ENCODE measurements at places on chromosomes 5 and 9.

DNA sequence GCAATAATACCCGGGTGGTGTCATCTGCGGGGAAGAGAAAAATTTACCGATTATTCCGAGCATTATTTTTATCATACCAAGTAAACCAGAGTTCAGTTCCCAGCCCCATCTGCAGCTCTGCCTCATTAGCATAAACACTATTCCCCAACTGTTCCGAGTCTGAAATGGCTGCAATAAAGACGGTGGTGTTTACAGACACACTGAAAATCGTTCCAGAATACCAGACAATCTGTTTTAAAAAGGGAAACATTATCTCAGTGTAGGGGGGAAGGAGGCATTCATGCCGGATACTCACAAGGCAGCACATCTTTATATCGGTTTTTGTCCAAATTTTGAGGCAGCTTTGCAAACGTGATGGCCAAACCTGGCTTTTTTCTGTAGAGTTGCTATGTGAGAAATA is 70.3 kb upstream of the EPB41L4B start:
- no peak for DNase-seq

DNA sequence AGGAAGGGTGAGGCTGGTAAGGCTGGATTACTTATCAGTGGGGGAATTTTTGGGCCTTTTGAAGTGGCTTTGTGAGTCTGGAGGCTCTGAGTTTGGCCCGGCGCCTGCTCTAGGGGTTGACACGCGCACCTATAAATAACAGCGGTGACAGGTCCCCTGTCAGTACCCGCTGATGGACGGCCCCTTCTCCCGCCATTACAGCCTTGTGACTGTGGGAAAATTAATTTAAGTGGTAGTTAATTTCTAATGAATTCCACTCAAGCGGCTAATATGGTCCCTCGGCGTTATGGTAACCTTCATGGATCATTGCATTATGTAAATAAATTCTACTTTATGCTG is 16.5 kb downstream of the MRPL36 start:
- DNase-seq = no peak

GRCh38 chr5:90294604-90295003 is 115.0 kb downstream of the CETN3 start:
- no peak for DNase-seq

- no peak for DNase-seq
Observed at GRCh38 chr5:125725691-125726090, 697.5 kb upstream of the GRAMD2B start.

GRCh38 chr5:176727983-176728675 is 80.8 kb downstream of the TSPAN17 start:
- no peak for DNase-seq

DNA sequence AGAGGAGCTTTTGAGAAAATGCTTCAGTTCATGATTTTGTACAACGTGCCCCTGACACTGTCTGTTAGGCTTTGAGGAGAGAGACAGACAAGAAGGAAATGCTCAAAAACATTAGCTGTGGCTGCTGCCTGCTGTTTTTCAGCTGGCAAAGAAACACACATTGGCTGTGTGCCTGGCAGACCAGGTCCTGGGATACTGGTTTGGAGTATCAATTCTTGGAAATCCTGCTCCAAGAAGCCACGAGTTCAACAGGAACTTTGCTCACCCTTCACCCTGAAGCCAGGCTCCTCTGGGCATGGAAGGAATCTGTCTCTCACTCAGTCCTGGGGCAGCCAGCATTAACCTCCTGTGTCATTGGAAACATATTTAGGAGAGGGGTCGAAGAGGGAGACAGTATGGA is 245.5 kb downstream of the AUH start:
- DNase-seq = no peak

DNA sequence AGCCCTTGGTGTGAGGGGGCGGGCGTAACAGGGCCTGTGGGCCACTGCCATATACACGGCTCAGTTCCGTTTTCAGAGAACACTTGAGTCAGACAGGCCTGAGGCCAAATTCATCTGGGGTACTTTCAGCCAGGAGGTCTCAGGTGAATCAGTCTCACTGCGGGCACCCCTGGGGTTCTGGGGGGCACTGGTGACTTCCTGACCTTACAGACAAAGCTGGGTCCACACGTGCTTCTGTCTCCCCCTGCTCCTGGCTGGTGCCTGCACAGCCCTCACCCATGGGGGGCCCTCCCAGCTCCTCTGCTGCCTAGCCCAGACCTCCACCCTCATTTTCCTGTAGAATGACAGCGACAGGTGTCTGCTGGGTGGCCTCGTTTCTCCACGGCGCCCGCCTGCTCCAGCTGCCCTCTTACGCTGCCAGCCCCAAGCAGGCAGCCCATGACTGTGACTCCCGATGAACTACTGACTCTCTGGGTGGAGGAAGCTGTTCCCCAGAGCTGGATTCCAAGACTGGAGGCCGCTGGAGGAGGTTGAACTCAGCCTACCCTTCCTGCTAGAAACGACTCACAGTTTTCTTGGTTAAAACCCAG is 374.1 kb upstream of the IRX4 start:
- no peak for DNase-seq

DNA sequence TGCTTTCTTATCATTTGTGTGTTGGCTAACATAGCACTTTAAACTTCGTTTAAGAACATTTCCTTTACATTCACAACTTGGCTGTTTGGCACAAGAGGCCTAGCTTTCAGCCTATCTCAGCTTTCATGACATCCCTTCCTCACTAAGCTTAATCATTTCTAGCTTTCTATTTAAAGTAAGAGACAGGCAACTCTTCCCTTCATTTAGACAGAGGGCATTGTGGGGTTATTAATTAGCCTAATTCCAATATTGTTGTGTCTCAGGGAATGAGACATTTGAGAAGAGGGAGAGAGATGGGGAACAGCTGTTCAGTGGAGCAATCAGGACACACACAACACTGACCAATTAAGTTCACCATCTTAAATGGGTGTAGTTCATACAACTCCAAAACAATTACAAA is 51.0 kb upstream of the OR2K2 start:
- no peak for DNase-seq

- no peak for DNase-seq
Observed at GRCh38 chr5:137122075-137122474, 377.1 kb downstream of the SPOCK1 start.

- DNase-seq = no peak
Observed at GRCh38 chr5:158390577-158390976, 531.6 kb upstream of the CLINT1 start.

- DNase-seq = no peak
Observed at GRCh38 chr5:94891972-94892371, 273.5 kb downstream of the SLF1 start.

DNA sequence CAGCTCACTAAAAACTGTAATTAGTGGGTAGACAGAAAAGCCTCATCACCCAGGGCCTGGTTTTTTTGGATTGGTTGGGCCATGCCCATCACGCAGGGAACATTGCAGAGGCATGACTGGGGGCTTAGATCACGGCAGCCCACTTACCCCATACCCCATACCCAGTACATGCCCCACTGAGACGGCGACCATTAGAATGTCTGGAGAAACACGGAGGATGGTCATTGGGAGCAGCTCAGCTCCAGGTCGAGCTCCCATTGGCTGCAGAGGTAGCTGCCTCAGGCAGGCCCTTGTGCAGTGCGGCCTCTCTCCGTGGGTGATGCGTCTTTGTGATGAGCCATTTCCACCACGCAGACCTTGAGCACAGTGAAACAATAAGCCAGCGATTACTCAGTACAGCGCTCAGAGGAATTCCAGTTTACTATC is 204.0 kb downstream of the GADD45G start:
- DNase-seq = no peak

DNA sequence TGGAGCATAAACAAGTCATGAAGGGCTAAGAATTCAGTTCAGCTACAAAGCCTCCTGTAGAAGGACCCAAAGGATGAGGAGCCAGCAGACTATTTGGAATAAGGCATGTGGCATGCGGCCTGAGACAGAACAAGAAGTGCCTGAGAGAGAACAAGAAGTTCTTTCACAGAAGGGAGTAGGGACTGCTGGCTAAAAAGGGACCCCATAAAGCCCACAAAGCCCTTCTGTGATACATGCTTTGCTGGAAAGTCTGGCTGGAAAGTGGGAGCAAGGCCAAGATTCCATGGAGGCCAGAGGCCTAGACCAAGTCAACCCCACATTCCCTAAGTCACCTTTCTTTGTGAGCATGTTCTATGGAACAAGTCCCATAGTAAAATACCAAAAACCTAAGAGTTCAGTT is 35.9 kb upstream of the UBAP2 start:
- no peak for DNase-seq

DNA sequence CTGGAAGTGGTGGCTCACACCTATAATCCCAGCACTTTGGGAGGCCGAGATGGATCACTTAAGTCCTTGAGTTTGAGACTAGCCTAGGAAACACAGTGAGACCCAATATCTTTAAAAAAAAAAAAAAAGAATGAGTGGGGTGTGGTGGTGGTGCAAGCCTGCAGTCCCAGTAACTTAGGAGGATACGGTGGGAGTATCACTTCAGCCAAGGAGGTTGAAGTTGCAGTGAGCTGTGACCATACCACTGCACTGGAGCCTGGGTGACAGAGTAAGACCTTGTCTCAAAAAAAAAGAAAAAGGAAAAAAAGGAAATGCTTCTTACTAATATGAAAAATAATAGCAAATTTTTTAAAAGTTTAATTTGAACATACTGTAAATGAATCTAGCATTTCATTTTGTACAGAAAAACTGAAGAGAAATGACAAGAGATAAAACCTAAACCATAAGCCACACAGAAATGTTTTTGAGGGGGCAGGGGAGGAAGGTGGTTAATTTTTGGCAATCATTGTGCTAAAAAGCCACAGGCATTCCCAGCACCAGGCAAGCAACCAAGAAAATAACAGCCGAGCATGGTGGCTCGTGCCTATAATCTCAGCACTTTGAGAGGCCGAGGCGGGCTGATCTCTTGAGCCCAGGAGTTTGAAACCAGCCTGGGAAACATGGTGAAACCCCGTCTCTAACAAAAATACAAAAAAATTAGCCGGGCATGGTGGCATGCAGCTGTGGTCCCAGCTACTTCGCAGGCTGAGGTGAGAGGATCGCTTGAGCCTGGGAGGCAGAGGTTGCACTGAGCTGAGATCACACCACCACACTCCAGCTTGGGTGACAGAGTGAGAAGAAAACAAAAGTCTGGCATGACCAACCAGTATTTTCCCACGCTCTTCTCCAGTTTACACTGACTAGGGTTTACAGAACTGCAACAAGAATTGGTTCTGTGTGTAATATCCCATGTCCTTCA is 114.5 kb upstream of the NR5A1 start:
- DNase-seq = peak; percentile 2

DNA sequence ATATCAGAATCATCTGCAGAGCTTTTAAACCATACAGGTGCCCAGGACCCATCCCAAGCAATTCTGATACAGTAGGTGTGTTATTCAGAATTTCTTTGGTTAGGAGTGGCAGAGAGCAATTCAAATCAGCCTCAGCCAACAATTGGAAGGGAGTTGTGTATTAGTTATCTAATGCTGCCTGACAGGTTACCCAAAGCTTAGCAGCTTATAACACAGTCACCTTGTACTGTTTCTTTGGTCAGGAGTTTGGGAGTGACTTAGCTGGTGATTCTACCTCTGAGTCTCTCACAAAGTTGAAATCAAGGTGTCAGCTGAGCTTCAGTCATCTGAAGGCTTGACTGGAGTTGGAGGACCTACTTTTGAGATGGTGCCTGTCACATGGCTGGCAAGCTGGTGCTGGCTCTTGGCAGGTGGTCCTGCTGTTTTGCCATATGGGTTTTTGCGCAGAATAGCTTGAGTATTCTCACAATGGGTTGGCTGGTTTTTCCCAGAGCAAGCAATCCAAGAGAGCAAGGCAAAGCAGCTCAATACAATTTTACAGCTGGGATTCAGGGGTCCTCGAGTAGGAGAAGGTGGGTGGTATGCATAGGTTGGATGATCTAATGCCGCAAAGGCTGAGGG is 18.7 kb upstream of the CARNMT1 start:
- no peak for DNase-seq

DNA sequence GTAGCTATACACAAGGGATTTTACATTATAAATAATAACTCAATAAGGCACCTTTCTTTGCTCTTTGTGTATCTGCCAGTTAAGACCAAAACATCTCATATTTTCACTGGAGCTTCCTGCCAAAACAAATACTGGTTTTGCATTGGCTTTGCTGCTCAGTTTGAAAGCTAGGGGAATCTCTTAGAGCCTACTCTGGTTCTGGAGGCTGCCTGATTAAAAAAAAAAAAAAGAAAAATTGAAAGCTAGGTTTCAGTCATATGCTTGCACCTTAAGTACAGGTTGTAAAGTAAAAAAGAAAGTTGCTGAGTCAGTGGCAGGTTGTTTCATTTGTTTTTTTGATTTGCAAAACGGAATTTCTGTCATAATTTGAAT is 2.3 kb downstream of the DENND4C start:
- no peak for DNase-seq

DNA sequence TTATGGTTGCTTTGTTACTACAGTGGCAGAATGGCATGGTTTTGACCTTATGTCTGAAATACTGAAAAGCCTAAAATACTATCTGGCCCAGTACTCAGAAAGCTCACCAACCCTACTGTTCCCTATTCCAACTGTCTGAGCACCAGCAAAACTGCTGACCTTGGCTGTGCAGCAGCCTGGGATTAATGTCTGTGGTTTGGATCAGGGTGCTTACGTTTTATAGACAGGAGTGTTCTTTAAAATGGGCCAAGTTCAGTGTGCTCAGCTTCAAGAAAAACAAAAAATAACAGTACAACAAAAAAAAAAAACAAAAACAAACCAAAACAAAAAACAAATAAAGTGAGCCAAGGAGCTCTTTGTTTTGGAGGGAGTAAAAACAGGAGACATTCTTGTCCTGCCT is 36.4 kb downstream of the SLC28A3 start:
- no peak for DNase-seq

GRCh38 chr5:157388111-157388710 is 71.8 kb upstream of the NIPAL4 start:
- DNase-seq = no peak

DNA sequence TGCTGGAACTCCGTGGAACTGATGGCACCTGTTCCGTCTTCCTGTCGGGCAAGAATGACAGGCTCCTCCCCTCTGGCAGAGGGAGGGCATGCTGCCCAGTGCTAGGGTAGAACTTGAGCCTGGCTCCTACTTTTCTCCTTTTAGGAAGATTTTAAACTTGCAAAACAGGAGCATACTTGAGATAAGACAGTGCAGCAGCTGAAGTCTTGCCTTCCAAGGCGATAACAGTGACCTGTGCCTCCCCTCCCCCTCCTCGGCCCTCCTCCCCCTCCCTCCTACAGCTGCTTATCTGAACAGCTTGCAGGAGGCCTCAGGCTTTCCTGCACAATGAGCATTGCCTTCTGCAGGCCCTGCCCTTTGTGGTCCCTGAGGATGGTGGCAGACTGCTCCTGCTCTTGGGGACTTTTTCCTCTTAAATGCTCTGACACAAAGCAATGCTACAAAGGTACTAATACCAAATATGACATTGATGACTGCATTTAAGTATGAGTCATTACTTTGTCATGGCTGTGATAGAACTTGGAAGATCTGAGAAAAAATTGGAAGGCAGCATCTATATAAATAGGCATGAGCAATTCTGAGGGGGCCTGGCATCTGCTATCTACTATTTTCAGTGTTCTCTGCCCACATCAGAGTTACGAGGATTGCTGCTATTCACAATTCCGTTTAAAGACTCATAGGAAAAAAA is 2.0 kb downstream of the GADD45G start:
- DNase-seq = no peak

DNA sequence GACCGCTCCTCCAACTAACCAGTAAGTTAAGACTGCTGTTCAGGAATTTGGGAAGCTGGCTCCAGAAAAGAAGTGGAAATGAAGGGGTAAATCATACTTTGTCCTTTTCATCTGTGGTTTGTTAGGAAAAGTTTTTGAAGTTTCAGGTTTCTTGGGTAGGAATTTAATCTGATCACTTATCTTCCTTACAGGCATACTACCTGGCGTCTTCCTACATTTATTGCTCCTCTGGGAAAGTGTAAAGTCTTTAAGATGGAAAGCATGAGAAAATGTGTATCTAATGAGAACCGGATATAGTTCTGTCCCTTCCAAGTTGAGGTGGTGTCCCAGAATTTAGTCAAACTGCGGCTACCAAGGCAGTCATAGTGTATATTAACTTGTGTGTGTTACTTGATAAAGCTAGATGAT is 1.3 kb downstream of the RASA1 start:
- no peak for DNase-seq
